CD8-positive, alpha-beta T cell (primary cell): ENCODE measurements at places on chromosomes 7 and 10.

- no peak for DNase-seq
These were observed 302.6 kb downstream of the KLF6 start for GRCh38 chr10:3482200-3482993.

DNA sequence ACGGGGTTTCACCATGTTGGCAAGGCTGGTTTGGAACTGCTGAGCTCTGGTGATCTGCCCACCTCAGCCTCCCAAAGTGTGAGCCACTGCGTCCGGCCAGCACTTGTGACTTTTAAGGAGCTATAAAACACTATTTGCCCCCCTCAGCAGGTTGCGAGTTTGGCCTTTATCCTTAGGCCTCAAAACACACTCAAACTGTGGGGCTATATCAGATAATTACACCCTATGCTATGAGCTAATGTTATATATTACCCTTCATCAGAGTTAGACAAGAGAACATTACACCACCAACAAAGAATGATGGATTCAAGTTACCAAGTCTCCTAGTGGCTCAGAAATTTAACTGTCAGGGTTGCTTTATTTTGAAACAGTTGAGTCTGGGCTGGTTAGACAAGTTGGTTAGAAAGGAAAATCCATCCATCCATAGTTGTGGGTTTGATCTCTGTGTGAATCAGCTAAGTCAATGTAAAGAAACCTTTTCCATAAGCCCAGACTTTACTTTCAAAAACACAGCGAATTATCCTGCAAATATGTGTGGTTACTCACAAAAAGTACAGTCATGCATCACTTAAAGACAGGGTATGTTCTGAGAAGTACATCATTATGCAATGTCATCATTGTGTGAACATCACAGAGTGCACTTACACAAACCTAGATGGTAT, 115.8 kb downstream of the SEMA3D start:
- DNase-seq = no peak

- DNase-seq = no peak
These were observed 1307.6 kb downstream of the XPNPEP1 start for GRCh38 chr10:108615576-108616320.

- no peak for DNase-seq
These were observed 2.8 kb downstream of the DUSP5 start for GRCh38 chr10:110500515-110500905.

- DNase-seq = no peak
These were observed 145.3 kb downstream of the SFMBT2 start for GRCh38 chr10:7265396-7266123.

DNA sequence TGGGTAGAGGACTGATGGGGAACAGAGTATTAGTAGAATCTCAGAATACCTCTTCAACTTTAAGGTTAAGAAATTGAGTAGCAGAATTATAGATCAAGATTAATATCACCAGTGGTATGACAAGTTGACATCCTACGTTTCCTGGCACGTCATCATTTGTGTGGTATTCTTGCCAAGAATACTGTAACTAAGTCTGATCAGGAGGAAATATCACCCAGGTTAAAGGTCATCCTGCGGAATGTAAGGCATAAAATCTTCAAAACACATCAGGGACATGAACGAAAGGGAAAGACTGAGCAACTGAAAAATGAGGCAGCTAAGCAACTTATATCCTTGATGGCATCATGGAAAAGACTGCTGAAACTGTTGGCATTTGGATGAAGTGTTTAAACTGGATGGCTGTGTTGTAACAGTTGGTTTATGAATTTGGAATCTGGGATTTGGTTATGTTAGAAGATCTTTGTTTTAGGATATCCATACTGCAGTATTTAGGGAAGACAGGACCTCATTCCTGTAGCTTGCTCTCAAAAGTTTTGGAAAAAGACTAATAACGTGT, 86.1 kb downstream of the TRIM24 start:
- no peak for DNase-seq

DNA sequence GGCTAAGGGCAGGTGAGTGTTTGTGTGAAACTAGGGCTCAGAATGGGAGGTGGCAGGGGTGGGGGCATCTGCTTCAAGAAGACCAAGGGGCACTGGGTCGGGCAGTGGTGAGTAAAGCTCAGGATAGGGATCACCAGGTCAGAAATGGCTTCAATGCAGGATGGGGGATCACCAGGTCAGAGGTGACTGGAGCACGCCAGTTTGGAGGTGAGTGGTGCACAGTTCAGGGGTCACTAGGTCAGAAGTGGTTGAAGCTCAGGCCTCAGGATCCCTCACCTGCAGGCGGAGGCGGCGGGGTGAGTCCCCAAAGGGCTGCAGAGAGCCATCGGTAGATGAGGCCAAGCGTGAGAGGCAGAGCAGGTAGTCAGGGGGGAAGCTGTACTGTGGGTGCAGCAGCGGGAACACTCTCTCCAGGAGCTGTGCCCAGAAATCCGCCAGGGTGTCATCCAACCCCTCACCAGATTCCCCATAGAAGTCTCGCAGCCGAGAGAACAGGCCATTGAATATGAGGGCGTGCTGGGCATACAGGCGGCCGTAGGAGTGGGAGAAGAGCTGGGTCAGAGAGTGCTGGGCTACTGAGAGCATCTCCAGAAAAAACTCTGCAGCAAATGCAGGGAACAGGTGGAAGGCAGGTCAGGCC, 1.8 kb downstream of the GPC2 start:
- peak; percentile 14 for DNase-seq

DNA sequence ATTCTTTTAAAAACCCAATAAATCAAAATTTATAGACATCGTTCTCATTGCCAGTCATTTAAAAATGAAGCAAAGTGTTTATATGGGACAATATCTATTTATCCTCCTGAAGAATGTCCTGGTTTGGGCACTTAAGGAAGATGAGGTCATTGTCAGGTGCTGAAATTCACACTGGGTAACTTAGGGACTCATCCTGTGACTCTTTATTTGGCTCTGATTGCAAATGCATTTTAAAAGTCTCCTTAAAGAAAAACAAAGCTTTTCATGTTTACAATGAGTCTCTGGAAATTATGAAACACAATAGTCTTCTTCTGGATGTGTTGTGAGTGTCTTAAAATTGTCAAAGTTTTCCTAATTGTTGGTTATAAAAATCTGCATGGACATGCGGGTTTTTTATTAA, 69.5 kb upstream of the GPR158 start:
- no peak for DNase-seq

- no peak for DNase-seq
These were observed 344.9 kb upstream of the MKI67 start for GRCh38 chr10:128471151-128471550.

GRCh38 chr7:120959929-120960484, 9.4 kb downstream of the ING3 start:
- DNase-seq = no peak

DNA sequence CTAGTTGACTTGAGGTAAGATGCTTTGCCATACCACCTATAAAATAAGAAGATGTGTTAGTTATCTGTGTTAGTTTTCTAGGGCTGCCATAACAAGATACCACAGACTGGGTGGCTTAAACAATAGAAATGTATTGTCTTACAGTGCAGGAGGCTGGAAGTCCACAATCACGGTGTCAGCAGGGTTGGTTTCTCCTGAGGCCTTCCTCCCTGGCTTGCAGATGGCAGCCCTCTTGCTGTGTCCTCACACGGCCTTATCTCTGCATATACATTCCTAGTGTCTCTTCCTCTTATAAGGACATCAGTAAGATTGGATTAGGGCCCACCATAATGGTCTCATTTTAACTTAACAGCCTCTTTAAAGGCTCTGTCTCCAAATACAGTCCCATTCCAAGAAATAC, 192.1 kb downstream of the GATA3 start:
- no peak for DNase-seq

- no peak for DNase-seq
These were observed 478.5 kb downstream of the KIF20B start for GRCh38 chr10:90179696-90180407.

DNA sequence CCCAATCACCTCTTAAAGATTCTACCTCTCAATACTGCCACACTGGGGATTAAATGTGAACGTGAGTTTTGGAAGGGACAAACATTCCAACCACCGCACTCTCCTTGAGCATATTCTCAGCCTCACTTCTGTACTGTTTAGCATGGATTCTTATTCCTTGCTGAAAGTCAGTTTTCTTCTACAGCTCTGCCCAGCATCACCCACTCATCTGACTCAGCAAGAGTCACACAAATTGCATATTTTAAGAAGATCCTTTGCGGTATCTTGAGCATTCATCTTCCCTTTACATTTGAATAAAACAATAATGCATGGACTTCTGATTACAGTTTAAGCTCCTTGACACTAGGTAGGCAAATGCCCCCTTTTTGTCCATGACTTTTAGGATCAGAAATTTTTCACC, 251.6 kb upstream of the MKLN1 start:
- no peak for DNase-seq

- no peak for DNase-seq
These were observed 5.4 kb downstream of the SLIT1 start for GRCh38 chr10:97180363-97180755.

DNA sequence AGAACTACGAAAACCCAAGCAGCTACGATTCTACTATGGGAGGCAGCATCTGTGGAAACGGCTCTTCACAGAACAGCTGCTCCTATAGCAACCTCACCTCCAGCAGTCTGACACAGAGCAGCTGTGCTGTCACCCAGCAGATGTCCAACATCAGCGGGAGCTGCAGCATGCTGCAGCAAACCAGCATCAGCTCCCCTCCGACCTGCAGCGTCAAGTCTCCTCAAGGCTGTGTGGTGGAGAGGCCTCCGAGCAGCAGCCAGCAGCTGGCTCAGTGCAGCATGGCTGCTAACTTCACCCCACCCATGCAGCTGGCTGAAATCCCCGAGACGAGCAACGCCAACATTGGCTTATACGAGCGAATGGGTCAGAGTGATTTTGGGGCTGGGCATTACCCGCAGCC, 81.6 kb upstream of the SAMD8 start:
- DNase-seq = no peak

DNA sequence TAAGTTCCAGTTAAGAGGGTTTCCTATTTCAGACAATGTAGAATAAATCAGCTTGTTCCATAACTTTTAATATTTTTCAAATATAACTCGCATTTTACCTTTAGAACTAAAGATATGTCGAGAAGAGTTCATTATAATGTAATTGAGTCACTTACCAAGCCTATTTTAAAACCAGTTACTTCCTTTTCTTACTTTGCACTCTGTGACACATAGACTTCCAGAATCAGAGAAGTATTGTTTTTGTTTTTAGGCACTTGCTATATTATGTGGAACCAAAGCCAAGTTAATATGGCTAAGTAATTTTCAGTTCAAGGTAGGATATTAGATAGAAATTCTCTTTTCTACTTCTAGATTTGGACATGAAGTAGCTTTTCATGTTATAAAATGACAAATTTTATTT, 182.7 kb upstream of the PRPS1L1 start:
- DNase-seq = no peak

GRCh38 chr7:18386607-18387006, 108.9 kb upstream of the HDAC9 start:
- no peak for DNase-seq

DNA sequence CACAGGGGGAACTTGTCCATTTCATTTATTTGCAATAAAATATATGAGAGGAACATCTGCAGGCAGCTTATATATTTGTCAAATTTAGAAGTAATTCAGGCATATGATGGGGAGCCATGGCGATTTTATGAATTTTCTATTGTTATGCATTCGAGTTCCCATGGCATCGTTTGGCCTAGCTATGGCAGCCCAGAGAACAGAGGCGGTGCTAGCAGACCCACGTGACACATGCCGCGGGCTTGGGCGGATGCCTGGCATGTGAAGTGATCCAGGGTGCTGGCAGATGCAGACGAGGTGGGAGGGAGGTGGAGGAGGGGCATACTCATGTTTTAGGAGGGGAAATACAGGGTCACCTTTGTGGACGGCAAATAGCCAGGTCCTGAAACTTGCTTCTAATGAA, 560.0 kb upstream of the GALNT17 start:
- DNase-seq = no peak

GRCh38 chr7:26151953-26152781, at the start of gene NFE2L3:
NFE2L3 (plus strand) TSS chr7:26152198; CDS start chr7:26152499, 301 bp downstream.
- peak; percentile 73 for DNase-seq

GRCh38 chr10:71598621-71599055, 120.9 kb downstream of the C10orf105 start:
- no peak for DNase-seq

DNA sequence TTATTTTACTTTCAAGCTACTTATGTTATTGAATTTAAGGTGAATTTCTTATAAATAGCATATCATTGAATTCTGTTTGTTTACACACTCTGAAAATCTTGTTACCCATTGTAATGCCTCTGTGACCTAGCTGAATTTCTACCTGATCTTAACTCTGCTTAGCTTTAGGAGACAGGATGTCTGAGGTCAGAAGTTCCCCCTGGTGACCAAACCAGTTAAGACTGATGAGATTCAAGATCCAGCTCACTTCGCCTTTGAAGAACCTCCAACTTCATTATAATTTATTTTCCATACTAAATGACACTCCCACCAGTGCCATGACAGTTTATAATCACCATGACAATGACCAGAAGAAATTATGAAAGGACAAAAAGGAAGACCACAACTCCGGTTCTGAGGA, 213.4 kb upstream of the CDC14C start:
- DNase-seq = no peak

DNA sequence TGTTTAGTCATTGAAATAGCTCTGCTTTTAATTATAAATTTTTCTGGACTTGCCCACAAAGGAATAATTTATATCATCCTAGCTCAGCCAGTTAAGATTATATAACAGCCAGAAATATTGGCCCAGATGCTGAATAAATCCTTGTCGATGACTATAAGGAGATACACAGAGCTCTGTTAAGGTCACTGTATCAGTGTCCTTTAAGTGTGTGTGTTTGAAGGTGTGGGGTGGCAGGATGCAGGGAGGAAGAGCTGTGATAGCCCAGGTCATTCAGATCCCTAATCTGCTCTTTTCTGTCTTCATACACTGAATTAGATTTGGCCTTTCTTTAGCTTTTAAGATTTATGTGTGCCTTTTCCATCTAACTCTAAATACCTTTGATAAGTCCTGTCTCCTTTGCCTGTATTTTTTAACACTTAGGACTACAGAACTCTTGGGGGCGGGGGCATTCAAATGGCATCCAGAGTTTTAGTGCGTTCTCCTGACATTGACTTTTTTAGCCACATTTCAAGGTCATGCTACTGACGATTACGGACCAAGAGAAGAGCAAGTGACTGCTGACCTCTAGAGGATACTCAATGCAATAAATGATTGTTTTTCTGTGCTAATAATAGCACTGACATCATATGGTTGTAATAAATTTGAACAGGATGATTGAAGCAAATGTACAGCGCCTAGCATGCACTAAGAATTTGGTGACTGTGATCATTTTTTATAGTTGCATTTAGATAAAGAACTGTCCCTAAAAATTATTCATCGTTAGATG, 172.3 kb downstream of the CACNB2 start:
- no peak for DNase-seq

- no peak for DNase-seq
These were observed 69.8 kb downstream of the PRKAG2 start for GRCh38 chr7:151806952-151807775.

DNA sequence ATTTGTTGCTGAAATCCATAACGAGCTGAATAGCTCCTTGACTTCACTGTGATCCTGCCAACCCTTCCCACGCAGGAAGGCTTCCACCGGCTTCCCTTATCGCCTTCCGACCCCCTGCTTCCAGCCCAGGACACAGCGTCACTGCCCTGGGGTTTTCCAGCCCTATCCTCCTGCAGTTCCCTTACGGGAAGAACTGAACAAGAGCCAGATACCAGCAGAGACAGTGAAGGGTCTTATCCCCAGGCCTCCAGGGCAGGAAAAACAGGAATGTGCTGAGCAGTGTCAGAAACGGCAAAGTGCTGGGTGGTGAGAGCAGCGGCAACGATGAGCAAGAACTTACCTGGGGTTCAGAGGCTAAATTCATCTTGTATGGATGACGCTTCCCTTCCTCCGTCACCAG, 22.4 kb downstream of the PDLIM1 start:
- no peak for DNase-seq

GRCh38 chr7:3721422-3721821, 420.4 kb downstream of the SDK1 start:
- DNase-seq = no peak

- no peak for DNase-seq
These were observed 5.1 kb downstream of the BLNK start for GRCh38 chr10:96266118-96266770.
